Activated gamma-delta T cell treated with anti-CD3 and anti-CD28 coated beads, Interleukin-2, amount 50 U/mL, for 16 hours (primary cell): ENCODE measurements at places on chromosomes 7 and 10.
A peak's percentile ranks its signal among the peaks of the same experiment; 100 is the strongest.

DNA sequence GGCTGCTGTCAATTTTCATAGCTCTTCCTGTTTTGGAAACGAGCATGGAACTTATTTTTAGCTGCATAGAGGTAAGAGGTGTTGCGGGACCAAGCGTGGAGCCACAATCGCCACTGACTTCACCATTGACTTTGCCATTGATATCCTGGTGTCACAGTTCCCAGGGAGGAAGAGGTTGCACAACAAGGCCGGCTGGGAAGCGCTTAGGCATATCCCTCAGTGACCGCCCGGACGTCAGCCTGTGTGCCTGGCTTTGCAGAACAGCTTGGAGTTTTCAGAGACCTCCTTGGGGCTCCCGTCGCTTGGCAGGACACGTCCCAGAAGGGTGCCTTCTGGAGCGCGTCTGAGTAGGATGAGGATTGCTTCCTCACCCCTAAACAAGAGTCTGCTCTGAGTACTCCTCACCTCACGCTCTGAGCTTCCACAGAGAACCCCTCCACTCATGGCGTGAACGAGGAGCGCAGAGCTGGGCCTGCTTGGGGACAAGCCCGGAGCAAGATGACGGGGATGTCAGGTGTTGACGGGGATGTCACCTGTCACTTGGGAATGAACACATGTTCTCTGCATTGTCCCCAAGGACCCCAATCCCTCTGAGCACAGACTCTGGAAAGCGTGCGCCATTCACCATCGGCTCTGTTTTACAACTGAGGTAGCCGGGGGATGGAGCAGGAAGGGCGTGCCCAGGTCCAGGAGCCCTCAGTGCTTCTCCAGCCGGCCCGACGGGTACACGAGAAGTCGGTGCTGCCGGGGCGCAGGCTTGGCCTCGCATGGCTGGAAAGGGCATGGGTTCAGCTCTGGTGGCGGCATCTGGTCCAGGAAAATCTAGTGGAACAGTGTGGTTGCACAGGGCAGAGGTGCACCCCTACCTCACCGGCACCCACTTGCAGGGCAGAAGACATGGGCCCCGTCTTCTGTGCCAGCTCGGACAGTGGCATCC lies 192.3 kb upstream of the SHH start:
- no peak for DNase-seq

GRCh38 chr7:106187613-106188350 lies 75.7 kb upstream of the SYPL1 start:
- DNase-seq, result no peak

GRCh38 chr10:42866115-42866995 lies 83.8 kb downstream of the BMS1 start:
- DNase-seq, result no peak

- DNase-seq, result no peak
These were observed 279.5 kb downstream of the GALNT17 start for GRCh38 chr7:71411475-71411874.

GRCh38 chr10:30151581-30152389 lies 92.4 kb upstream of the JCAD start:
- DNase-seq, result no peak

- DNase-seq, result no peak
These were observed 222.9 kb downstream of the MTERF1 start for GRCh38 chr7:91657483-91658071.

- DNase-seq, result no peak
These were observed 143.2 kb downstream of the PRKG1 start for GRCh38 chr10:51217505-51217904.

- DNase-seq, result no peak
These were observed 86.2 kb upstream of the ANLN start for GRCh38 chr7:36303202-36304098.

- no peak for DNase-seq
These were observed 319.0 kb upstream of the NPSR1 start for GRCh38 chr7:34338961-34339526.

DNA sequence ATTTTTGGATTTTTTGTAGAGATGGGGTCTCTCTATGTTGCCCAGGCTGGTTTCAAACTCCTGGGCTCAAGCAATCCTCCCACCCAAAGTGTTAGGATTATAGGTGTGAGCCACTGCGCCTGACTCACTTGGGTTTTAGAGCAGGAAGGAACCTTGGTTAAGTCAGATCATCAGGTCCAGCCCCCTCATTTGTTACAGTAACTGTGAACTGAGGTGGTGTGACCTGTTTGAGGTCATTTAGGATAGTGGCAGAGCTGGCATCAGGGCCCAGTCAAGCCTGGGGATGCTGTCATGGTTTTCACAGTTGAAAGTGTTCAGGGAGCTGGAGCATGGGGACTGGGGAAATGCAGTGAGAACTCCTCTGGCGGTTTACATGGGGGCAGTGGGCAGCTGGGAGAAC lies 159.6 kb downstream of the TAX1BP1 start:
- DNase-seq, result peak; percentile 12

DNA sequence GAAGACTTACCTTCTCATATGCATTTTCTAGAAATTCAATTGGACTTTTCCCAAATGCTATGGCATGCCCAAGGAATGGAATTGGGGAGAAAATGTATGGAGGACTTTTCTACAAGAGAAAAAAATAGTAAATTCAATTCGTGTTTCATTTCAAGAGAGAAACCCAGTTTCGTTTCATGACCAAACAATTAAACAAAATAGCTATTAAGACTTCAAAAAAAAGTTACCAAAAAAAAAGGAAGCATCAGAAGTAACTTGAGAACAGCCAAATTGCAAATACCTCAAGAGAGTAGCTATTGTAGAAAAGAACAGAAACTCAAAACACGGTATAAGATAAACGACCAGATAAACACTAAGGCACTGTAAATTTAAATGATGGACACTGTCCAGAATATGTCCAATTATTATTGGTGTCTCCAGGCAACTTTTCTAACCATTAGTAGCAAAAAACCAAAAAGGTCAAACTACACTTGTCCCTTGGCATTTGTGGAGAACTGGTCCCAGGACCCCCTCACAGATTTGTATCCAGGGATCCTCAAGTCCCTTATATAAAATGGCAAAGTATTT lies 2.4 kb downstream of the CYP51A1 start:
- DNase-seq, result no peak

DNA sequence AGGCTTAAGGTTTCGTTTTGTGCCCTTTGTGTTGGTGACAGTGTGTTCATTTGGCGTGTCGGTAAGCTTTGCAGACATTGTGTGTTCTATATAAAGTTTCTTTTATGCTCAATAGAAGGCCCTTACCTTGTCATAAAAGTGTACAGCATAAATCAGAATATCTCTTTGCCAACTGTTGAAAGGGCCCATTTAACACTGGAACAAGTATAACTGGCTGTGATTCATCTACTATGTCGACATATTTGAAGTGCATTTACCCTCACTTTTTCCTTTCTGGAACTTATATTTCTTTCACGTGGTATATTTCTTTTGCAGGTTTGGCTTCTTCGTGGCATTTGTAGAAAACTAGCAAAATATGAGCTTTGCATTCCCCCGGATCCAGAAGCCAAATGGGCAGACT lies 32.7 kb downstream of the EEPD1 start:
- no peak for DNase-seq

- DNase-seq, result no peak
These were observed 65.7 kb upstream of the KMT2C start for GRCh38 chr7:152501506-152501905.

GRCh38 chr10:93333278-93333978 lies 148.7 kb downstream of the MYOF start:
- DNase-seq, result no peak

DNA sequence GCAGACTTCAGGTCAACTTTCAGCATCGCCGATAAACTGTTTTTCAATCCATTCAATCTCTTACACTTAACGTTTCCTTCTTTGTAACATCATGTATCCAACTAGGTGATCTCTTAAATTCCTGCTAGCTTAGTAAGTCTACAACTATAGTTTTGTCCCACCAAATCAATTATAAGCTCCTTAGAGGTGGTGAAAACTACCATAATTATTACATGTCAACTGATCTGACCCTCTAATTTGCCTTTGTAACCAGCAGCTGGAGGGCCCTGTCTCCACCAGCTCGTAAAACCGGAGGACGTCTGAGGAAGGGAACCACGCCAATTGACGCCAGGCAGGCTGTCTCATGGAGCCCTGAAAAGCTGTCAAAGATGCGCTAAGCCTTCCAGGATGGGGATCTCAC lies 113.4 kb downstream of the ABCC2 start:
- no peak for DNase-seq

DNA sequence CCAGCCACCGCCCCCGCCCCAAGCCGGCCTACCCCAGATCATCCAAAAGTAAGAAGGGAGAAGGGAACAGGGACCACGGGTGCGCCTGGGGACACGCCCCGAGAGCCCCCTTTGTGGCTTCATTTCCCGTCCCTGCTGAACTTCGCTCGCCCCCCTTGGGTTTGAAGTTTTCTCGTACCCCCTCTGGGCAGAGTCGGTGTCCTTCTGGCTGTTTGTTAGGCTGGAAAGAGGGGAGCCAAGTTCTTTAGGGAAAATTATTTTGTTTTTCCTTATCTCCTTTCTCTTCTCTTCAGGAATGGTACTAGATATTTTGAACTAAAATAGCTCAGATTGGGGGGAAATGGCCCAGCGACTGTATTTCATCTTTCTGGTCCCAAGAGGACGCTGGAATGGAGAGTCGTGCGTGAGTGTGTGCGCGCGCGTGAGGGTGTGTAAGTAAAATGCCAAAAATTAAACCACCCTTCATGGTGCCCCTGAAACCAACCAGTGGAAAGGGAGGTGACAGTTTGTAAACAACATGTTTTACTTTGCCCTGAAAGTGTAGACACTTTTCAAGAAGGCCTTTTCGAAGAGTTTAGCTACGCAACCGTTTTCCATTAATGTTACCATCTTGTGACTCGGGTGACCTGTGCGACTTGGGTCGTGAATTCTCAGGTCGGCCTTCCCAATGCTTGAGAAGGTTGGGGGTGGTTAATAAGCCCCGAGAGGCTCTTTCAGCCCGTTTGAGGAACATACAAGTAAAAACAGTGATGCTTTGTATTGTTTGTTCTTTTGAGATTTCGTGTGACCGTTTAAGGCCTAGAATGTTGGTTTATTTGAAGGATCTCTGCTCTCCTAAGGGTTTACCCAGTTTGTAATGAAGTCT lies 694 bp downstream of the RBM20 start:
- DNase-seq, result no peak

DNA sequence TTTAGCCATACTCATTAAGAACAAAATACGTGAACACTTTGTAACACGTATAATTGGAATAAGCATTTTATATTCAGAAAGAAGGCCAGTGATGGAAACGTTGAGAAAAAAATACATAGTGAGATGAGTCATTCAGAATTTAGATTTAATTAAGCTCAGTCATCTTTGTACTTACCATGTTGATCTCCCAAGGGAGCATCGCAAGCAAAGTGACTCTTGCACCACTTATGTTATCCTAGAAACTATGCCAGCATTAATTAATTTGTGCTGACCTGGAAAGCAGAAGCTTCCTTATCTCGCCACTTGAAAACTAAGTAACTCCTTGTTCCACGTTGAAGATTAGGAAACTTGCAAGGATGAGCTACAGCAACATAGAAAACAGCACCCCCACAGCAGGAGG lies 9.7 kb upstream of the MPP7 start:
- no peak for DNase-seq

- DNase-seq, result no peak
These were observed 438.7 kb downstream of the LRMDA start for GRCh38 chr10:75870039-75870645.

DNA sequence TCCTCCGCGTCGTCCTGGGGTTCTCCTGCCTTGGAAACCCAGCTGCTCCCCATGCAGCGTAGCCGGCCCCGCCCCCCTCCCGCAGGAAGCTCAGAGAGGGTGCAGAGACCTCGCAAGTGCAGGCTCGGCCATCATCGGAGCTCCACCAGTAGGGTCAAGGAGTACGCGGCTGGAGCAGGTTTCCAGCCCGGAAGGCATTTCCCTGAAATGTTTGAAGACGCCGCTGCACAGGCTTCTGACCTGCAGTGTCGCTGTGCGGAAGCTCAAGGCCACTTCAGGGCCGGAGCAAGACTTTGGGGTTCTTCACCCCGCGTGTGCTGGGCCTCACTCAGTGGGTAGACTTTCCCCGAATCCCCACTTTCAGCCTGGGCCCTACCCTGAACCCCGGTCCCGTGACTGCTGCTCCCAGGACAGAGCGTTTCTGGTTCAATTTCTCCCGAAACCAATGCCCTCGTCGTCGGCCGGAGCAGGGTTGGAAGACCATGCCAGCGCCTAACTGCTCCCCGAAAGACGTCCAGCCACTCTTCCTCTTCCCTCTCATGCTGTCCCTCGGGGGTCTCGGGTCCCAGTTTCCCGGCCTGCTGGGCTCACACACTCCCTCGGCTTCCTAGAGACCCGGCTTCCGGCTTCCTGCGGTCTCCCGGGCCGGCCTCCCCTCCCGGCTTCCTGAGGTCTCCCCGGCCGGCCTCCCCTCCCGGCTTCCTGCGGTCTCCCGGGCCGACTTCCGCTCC lies 52.1 kb downstream of the INSIG1 start:
- no peak for DNase-seq

GRCh38 chr7:138979226-138979979 lies 1.8 kb downstream of the KIAA1549 start:
- no peak for DNase-seq

- no peak for DNase-seq
These were observed 34.0 kb downstream of the BMPR1A start for GRCh38 chr10:86790394-86790793.

DNA sequence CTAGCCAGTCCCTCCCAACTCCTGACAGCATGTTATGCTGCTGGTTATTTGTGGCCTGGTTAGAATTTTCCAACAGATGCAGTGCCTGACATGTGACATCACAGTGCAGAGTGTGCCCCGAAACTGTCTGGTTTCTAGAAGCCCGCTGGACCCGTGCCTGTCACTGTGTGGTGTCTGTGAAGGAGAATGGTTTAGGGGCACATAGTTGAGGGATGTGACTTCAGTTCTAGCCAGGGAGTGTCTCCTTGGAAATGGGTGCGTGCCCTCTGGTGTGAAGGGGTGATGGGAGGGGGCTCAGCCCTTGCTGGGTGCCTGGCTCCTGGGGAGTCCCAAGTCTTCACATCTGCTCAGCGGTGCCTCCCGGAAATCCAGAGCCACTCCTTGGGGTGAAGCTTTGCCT lies 303.6 kb downstream of the GLRX3 start:
- no peak for DNase-seq

DNA sequence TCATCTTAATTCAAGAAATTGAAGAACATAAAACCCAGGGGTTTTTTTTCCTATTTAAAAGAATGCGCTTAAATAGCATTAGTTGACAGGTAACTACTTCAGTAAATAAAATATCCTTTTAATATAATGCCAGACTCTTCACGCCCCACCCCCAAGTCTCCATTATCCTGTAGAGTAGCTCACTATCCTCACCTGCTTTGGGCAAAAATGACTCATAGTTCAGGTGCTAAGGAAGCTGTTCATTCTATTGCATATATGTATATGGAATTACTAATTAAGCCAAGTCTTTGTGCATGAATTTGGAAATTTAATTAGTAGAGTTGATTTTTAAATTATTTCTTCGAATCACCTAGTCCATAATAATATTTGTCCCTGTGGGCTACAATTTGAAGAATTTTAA lies 656.8 kb upstream of the ANKRD30A start:
- no peak for DNase-seq

GRCh38 chr10:87850742-87851205 lies 12.6 kb downstream of the KLLN start:
- DNase-seq, result peak; percentile 27

DNA sequence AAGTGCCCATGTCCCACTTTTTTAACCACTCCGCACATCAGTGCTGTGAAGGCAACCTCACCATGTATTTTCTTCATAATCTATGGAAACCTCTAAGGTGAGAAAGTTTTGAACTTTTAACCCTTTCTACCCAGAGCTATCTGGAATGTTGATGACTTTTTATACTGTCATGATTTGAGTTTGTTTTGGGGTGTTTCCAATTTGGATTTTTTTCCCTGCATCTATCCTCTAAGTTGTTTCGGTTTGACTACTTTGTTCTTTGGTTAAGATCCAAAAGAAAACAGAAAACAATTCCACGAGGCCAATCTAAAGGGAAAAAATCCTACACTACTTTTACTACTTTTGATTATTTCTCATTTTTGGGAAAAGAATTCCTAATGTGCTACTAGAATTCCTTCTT lies 279.7 kb downstream of the USP6NL start:
- no peak for DNase-seq
